ENCODE measurements at places on chromosomes 6 and 20.

- no peak for DNase-seq
These were observed 1.4 kb downstream of the CUTA start for GRCh38 chr6:33416386-33417127.

DNA sequence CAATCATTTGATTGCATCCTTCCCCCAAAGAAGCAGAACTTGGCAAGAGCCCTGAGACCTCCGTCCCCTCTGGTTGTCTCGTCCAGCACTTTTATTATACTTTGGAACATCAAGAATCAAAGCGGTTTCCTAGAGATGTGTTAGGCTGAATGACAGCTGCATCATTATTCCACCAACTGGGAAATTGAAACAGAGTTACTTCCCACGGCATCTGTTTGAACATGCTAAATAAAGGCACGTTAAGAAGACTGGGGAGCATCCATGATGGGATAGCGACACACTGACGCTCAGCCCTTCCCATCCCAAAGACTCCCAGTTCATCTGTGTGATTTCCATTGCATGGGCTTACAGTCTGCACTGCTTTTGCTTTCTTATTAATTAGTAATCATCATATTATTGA lies 147.8 kb downstream of the TBC1D7 start:
- no peak for DNase-seq

- no peak for DNase-seq
These were observed 22.3 kb upstream of the RPP40 start for GRCh38 chr6:5025911-5026819.

DNA sequence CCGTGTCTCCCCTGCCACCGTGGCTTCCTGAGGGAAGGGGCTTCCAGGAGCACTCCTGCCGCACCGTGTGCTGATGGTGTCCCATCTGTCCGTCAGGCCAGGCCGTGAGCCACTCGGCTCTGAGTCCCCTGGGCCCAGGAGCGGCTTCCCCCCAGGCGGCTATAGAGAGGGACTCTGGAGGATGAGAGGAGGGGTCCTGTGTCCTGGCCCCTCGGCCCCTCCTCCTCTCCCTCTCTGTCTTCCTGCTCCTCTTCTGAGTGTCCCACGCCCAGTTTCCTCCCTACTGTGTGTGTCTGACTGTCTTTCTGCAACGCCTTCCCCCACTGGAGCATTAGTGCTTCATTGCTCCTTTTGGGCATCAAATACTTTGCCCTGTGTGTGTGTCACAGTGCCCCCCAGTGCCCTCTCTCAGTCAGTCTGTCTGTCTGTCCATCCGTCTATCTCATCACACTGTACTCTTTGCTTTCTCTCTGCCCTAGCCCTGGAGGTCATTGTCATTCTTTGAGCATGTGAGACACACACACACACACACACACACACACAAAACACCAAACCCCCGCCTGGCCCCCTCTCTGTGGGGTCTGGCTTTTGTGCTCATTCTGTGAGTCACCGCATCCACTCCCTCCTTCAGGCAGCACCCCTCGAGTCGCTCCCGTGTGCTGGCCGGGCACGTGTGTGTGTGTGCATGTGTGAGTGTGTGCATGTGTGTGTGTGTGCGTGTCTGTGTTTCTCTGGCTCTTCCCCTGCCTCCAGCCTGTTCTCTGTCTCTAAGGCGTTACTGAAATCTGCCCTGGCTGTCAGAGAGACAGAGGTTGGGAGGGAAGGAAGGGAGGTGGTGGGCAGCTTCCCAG lies 71.9 kb downstream of the SRC start:
- DNase-seq: peak; percentile 32

- DNase-seq: no peak
These were observed 24.8 kb downstream of the TASP1 start for GRCh38 chr20:13613917-13614316.

DNA sequence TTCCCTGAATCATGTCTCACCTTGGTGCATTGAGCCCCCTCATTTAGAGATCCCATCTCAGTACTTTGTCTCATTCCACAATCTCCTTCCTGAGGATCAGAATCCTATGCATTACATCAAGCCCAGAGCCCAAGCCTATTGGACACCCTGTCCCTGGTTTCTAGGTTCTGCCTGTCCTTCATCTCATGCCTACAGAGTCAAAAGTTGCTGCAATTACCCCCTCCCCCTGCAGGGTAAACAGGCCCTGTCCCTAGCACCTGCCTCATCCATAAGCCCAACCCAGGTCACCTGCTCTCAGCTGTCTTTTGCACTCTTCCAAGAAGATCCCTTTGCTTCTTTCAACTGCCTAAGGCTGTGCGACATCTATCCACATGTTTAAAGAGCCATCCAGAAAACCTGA lies 93.9 kb downstream of the SPTLC3 start:
- no peak for DNase-seq

DNA sequence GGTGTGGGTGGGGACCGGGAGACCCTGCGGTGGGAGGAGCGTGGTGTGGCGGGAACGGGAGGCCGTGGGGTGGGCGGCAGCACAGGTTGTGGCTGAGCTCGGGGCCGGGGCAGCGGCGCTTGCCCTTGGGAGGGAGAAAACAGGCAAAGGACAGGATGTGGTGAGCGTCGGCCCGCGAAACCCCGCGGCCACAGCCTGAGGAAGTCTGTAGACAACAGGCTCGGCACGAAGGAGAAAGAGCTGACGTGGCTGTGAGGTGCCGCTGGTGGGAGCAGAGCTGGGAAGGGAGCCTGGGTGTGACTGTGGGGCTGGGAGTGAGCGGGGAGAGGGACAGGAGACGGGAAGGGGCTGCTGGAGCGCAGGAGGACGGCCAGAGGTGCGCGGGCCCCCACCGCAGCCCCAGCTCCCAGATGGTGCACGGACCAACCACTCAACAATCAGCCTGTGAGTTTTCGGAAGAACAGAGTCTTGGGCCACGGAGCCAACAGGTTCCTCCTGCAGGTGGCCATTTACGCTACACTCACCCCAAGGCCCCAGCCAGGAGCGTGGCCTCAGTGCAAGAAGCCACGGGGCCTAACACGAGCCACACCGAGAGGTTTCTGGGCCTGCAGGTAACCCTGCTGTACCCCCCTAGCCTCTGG lies 202.8 kb downstream of the DLL1 start:
- DNase-seq: no peak

- no peak for DNase-seq
These were observed 74.8 kb downstream of the ASCC3 start for GRCh38 chr6:100806296-100806695.

- DNase-seq: no peak
These were observed 362.6 kb downstream of the QKI start for GRCh38 chr6:163776906-163777686.

GRCh38 chr20:62367633-62368391 lies 700 bp upstream of the LAMA5 start:
- DNase-seq: no peak

DNA sequence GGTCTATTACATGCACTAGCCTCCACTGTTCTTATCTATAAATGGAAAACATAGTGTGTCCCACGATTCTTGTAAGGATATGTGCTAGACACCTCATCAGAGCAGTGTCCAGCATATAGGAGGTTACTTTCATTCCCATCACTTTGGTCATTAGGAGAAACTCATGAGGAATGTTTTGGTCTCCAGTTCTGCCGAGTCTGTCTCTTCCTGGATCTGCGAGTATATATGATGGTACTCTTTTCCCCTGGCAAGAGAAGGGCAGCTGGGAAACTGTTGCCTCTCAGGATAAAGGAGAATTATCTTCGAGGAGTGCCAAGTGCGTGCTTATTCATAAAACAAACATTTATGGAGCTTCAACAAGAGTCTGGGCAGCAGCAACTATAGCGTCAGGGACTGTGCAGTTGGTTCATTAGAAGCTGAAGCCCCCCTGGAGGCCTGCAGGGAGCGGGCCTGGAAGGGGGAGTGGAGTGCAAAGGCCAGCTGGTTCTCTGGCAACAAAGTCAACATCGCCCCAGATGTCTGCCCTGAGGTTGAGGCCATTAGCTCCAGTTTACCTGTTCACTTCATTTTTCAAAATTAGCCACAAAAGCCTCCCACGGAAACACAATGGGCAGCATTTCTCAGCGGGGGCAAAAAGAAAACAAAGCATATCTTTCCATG lies 811.9 kb downstream of the MAFB start:
- no peak for DNase-seq
